ENCODE measurements at places on chromosomes 13 and 19. TPM values are rescaled to one million over a fixed set of nuclear protein-coding genes. Genes with fewer than 3 reads are reported as not detected.

GRCh38 chr13:39787086-39787487, 131.6 kb downstream of the COG6 start:
- DNase-seq = no peak

MEIS3 gene
- 0.63 TPM for total RNA-seq

ZNF442 gene
- total RNA-seq = 0.48 TPM

- DNase-seq = no peak
These were observed 20.8 kb upstream of the ASPDH start for GRCh38 chr19:50534478-50534877.

FFAR1 gene
- not detected for total RNA-seq

DOCK9 gene
- 419 TPM for total RNA-seq

PABPC3 gene
- 0.05 TPM for total RNA-seq

DNA sequence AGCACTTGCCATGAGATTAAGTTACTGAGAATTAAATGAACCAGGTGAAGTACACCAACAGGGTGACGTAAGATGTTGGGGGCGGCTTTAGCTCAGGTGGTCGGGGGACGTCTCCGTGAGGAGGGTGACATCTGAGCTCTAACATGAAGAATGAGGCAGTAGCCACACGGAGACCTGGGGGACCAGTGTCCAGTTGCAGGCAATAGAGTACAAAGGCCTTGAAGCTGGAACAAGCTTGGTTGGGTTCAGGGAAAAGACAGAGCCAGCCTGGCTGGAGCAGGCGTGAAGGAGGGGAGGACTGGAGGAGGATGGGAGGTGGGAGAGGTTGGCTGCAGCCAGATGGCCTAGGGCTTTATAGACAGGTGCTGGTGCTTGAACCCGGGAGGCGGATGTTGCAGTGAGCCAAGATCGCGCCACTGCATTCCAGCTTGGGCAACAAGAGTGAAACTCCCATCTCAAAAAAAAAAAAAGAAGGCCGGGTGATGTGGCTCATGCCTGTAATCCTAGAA, 1.6 kb downstream of the SPINT2 start:
- DNase-seq = no peak

DNA sequence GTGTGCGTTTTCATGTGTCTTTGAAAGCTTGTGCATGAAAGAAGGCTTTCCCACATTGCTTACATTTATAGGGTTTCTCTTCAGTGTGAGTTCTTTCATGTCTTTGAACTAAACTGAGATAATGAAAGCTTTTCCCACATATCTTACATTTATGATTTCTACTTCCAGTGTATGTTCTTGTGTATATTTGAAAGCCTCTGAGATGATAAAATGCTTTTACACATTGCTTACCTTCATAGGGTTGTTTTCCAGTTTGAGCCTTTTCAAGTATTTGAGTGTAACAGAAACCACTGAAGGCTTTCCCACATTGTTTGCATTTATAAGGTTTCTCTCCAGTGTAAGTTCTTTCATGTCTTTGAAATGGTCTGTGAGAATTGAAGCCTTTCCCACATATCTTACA, 9.8 kb upstream of the ZNF441 start:
- no peak for DNase-seq

CLIP3 gene
- total RNA-seq = 14.0 TPM

DNA sequence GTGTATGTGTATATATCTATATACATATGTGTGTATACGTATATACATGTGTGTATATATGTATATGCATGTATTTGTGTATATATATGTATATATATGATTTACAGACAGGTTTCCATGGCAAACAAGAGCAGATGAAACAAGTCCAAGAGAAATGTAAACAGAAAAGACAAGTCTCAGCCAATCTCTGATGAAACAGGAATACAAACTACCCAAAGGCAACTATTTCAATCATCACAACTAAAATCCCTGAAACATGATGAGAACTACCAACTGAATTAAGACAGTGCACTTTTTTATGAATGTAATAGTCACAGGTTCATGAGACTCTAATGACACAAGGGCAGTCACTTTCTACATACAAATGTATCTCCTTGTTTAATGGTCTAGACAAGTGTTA, 140.2 kb downstream of the TNFRSF19 start:
- DNase-seq = no peak

DNA sequence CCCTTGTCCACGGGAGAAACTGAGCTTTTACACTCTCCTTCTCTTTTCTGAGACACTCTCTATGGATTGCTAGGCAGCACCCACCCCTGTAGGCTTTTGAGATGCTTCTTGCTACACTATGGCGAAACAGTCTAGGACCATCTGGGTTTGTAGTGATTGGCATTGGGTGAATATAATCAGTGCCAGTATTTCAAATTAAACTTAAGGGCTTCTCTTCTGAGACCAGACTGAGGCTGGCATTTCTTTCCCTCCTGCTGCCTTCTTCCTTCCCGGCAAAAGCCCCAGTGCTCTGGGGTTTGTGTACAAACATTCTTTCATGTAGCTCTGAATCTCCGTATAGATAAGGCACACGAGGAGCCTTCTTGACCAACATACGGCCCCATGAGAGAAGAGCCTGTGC, 276.7 kb downstream of the SLC7A1 start:
- DNase-seq = no peak

DNA sequence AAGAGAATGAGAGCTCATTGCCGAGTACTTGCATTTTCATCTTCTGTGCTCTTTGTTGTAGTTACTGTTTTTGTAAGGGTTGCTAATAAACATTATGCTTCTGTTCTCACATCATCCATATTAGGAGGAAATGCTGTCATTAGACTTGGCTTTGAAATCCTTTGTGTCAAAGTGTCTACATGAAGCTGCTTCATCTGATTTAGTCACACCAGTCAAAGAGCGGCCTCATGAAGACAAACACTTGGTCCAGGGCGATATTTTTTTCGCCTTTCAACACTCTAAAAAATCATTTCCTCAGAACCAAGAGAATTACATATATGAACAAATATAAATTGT, 105.0 kb downstream of the SPRY2 start:
- no peak for DNase-seq

- no peak for DNase-seq
These were observed 86.7 kb downstream of the DNAJC15 start for GRCh38 chr13:43110036-43110435.

- DNase-seq = no peak
These were observed 209.5 kb downstream of the KLF5 start for GRCh38 chr13:73268306-73268705.

DNA sequence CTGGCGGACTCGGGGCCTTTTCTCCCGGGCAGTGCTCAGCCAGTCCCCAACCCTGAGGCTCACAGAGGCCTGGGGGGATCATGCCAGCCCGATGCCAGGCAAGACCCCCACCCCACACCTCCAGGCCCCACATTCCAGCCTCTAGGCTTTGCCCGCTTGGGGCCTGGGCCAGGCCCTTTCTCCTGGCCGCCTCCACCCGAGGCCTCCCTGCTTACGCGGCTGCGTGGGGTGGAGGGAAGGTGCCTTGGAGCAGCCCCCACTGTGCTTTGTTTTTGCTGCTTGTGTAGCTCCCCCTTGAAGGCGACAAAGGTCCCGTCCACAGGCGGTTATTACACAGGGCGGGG, 38.4 kb downstream of the SMIM24 start:
- no peak for DNase-seq

IER2 gene
- total RNA-seq = 135 TPM

DNA sequence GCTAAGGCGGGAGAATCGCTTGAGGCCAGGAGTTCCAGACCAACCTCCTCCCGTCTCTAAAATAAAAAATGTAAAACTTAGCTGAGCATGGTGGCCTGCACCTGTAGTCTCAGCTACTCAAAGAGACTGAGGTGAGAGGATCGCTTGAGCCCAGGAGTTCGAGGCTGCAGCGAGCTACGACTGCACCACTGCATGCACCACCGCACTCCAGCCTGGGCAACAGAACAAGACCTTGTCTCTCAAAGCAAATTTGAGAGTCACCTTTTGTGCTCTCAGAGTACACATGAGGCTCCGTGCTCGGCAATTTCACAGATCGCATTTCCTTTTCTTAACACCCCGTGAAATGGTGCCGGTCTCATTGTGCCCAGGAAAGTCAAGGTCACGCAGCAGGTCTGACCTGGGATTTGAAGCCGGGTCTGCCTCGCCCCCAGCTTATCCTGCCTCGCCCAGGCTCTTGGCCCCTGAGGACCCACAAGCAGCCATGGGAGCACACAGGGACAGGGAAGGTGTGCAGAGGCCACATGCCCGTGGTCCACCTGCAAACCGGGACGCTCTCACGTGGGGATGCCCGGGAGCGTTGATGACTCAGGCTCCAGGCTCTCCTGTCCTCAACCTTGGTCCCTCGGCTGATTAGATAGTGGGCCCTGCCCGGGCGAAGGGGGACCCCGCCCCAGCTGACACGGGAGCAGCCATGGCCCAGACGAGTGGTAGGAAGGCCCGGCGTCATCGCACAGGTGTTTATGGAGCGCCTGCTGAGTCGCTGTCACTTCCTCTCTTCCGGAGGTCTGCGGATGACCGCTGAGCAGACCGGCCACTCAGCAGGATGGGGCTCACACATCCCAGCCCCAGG, 1.1 kb upstream of the SMIM24 start:
- no peak for DNase-seq

- no peak for DNase-seq
These were observed 6.1 kb downstream of the APLP1 start for GRCh38 chr19:35874392-35874930.

DNA sequence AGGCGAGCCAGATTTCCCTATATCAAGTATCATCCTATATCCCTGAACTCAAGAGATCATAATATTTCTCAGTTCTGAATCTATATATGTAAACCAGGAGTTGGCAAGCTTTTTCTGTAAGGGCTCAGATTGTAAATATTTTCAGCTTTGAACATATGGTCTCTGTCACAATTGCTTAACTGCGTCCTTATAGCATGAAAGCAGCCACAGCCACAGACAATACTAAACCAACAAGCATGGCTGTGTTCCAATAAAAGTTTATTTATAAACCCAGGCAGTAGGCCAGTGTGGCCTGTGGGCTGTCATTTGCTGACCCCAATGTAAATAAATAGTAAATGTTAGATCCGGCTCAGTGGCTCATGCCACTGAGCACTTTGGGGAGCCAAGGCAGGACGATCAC, 12.2 kb upstream of the MYH14 start:
- DNase-seq = no peak

KLK8 gene
- total RNA-seq = not detected

GRCh38 chr19:46731007-46731501, 14.1 kb upstream of the PRKD2 start:
- DNase-seq = no peak

DNA sequence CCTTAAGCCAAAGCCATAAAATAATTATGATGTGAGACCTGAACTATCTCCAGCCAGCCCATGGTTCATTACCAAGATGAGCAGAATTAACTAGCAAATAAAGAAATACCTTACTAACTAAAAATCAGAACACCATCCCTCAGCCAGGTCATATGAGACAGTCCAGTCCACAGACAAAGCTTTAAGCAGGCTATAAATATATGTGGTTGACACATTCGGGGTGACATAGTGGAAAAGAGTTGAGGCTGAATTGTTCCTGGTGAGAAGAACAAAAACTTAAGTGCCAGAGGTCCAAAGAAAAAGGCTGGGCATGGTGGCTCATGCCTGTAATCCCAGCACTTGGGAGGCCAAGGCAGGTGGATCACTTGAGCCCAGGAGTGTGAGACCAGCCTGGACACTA, 30.9 kb downstream of the ENOX1 start:
- DNase-seq = no peak

- no peak for DNase-seq
These were observed 758.7 kb downstream of the SLITRK5 start for GRCh38 chr13:88429862-88430261.

- no peak for DNase-seq
These were observed 533 bp downstream of the ZNF544 start for GRCh38 chr19:58229255-58229639.

DNA sequence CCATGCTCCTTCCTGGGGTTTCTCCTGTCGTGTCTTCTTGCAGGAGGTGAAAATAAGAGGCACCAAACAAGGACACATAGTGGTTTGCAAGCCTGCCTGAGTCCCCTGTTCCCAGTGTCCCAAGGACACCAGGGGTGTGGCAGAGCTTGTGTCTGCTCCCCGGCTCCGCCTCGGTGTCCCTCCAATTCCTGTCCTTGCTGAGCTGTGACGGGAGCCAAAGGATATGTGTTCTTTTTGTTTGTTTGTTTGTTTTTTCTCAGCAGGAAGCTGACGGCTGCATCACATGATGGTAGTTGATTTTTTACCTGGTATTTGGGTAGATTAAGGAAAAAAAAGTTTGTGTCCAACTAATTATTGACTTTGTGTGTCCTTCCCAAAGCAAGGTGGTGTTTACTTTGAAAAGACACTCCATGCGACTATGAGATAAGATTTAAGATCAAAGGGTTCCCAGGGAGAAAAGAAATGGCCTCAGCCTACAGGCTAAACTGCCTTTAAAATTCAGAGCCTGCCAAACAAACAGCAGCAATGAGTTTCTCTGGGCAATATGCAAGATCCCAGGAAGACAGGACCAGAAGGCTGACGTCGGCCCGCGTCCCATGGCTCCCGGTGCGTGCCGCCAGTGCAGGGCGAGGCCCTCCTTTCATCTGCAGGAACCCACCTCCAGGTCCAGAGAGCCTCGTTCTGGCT, 50.8 kb upstream of the XPO4 start:
- DNase-seq = no peak

- DNase-seq = no peak
These were observed 60.1 kb downstream of the HSPH1 start for GRCh38 chr13:31101472-31102170.

- DNase-seq = no peak
These were observed 9.4 kb upstream of the CACNG6 start for GRCh38 chr19:53982001-53982451.

APC2 gene
- total RNA-seq = 0.05 TPM

TMEM38A gene
- 0.34 TPM for total RNA-seq

SWSAP1 gene
- total RNA-seq = 4.1 TPM

- no peak for DNase-seq
These were observed 12.8 kb downstream of the FUT6 start for GRCh38 chr19:5826531-5827341.

DNA sequence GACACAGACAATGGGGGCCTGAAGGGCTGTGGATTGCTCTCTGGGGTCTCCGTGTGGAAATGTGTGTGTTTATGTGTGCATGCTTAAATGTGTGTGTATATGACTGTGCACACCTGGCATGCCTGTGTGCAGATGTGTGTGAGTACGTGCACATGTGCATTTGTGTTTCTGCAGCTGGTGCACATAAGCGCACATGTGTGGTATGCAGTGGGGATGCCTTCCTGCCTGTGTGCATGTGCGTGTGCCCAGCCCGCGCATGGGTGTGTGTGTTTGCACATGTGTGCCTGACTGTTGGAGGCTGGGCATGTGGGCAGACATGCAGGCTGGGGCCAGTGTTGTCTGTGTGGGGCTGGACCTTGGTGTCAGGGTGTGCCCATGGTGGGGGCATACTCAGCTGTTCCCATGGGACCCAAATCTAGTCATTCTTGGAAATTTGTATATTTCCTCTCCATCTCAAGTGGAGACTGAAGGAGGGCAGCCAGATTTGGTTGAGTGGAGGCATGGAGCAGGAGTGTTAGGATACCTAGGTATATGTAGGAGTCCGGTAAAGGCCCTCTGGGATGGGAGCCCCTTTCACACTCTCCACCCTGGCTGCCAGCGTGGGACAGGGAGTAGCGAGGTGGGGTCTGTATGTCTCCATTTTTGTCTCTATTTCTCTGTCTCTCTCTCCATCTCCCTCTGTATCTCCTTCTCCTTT, 49.9 kb downstream of the CELF5 start:
- no peak for DNase-seq
